NK-92 treated with Interleukin-12 subunit alpha and Interleukin-12 subunit beta, amount 100 ng/mL, for 24 hours (cell line): ENCODE measurements at places on chromosomes 13 and 19.

DNA sequence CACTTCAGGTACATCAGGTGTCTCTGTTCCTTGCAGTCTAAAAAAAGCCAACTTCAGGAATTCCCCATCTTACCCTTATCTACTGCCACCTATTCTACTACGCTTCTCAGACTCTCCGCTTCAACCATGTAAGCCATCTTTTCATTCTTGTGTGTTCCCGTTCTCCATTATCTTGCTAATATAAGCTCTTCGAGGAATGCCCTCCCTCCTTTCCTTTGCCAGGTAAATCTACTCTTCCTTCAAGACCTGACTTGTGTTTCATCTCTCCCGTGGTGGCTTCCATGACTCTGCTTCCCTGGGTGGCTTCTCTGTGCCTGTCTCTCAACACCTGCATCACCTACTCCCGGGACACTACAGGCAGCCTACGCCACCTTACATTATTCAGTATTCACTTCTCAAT is 42.3 kb upstream of the MEDAG start:
- DNase-seq = no peak

DNA sequence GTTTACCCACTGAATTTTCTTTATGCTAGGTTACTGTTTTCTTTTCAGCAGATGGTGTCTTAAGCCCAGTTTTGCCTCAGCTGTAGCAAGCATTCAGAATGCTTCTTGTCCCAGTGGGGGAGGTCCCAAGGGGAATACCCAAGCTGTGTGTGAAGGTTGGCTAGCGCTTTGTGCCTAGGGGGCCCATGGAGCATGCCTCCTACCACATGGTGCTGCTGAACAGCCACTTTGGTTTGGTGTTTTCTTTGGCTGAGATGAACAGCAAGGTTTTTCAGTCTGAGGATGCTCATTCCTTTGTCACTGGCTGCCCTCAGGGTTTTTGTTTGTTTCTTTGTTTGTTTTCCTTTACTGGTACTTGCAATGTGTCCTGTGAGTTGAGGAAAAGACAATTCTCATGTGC is 99.0 kb downstream of the PCDH20 start:
- DNase-seq = no peak

DNA sequence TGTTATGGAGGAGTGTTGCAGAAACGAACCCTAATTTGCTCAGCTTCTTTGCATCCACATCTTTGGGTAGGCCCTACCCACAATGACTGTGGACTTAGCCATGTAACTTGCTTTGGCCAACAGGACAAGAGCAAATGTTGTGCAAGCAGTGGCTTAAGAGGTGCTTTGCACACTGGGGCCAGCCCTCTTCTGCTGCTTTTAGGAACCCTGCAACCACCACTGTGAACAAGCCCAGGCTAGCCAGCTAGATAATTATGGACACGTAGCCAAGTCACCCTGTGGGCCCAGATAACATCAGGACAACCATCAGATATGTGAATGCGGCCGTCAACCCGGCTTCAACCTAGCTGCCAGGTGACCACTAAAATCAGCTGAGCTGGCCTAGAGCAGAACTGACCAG is 17.1 kb downstream of the C19orf47 start:
- no peak for DNase-seq

DNA sequence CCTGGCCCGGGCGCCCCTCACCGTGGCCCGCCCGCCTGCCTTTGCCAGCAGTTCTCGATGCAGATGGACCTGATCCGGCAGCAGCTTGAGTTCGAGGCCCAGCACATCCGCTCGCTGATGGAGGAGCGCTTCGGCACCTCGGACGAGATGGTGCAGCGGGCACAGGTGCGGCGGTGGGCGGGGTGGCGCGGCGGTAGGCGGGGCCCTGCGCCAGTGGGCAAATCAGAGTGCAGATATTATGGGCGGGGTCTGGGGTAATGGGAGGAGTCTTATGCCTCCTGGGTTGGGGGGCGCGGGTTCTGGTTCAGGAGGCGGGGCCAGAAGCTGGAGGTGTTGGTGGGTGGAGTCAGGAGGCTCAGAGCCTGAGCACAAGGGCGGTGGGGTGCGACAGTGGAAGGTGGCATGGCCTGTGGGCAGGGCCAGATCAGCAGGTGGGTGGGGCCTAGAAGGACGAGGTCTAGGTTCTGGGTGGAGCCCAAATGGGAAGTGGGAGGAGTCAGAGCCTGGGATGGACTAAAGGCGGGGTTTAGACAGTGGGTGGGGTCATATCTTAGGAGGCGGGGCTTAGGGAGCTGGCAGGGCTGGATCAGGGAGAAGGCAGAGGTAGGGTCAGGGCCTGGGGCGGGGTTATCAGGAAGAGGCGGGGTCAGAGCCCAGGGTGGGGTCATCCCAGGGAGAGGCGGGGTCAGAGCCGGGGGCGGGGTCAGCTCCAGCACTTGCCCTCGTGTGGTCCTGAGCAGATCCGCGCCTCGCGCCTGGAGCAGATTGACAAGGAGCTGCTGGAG is 5.6 kb downstream of the APC2 start:
- DNase-seq = no peak

DNA sequence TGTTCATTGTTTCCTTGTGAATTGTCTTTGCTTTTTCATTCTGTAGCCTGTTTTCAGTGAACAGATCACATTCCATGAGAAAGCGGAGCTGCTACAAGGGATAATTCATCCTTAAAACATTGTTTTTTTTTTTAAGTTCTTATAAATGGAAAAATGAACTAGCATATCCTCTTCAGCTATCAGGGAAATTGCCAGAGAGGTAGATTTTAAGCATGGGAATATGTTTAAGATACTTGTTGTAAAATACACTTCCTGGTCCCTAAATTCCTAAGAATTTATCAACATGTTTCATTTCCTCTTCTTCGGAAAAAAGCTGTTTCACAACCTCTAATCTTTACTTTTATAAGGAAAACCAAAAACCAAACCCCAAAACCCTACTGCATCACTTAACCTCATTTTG is 238.0 kb downstream of the POSTN start:
- DNase-seq = no peak
